ENCODE measurements at places on chromosomes 5 and 9.
A peak's percentile ranks its signal among the peaks of the same experiment; 100 is the strongest.

DNA sequence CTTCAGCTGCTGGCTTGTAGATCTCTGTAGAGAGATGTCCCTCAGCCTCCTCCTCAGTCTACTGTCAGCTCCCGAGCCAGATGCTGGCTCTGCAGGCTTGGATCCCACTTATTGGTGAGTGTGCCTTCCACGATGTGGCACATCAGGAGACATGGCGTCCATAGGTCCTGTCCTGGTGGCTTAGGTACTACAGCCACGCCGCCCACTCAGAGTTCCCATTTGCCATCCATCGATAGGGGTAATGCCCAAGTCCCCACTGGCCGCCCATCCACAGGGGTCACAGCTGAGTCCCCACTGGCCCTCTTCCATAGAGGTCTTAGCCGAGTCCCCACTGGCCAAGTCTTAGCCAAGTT lies 17.3 kb downstream of the EXOC3 start:
- no peak for DNase-seq

DNA sequence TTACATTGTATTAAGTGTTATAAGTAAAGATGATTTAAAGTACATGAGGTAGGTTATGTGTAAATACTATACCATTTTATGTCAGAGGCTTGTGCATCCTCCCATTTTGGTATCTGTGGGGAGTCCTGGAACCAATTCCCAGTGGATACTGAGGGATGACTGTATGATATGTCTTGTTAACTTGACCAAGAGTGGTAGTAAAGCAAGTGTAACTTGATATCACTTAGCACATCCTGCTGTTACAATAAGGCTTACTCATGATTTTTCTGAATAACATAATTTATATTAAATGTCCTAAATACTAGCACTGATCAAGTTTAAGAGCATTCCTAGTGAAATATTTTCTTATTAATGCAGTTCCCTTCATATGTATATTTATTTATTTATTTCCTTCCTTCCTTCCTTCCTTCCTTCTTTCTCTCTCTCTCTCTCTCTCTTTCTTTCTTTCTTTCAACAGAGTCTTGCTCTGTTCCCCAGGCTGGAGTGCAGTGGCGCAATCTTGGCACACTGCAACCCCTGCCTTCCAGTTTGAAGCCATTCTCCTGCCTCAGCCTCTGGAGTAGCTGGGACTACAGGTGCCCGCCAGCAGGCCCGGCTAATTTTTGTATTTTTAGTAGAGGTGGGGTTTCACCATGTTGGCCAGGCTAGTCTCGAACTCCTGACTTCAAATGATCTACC lies 7.5 kb downstream of the NDFIP1 start:
- peak; percentile 25 for DNase-seq

DNA sequence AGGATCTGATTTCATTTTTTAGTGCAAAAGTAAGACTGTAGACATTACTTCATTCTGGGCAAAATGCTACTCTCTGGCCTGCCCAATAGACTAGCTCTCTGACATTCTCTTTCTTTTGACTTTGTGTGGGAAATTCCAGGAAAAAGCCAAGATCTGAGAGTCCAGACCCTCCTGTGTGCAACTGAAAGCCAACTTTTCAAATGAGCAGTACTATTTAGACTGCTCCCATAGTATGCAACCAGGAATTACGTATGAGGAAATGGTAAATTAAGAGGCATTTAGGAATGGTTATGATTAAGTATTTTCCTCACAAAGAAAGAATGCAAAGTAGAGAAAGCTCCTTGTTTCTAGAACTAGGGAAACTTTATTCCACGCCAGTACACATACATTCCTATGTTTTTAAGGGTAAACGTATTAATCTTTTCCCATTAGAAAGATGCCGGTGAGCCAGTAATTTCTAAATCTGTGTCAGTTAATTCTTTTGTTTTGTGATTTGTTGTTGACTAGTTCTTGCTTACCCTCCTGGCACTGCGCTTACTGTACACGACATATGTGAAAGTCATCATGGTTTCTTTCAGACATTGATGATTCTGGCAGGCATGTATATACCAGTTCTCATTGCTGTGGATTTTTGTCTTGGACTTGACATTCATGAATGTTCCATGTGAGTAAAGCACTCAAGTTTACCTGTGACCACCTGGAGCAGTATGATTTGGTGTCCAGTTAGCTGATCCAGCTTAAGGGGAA lies 56.0 kb downstream of the AOPEP start:
- peak; percentile 57 for DNase-seq

- no peak for DNase-seq
Observed at GRCh38 chr9:126947529-126947928, 32.9 kb downstream of the RALGPS1 start.

- DNase-seq: no peak
Observed at GRCh38 chr9:27053369-27054022, 48.0 kb upstream of the LRRC19 start.

DNA sequence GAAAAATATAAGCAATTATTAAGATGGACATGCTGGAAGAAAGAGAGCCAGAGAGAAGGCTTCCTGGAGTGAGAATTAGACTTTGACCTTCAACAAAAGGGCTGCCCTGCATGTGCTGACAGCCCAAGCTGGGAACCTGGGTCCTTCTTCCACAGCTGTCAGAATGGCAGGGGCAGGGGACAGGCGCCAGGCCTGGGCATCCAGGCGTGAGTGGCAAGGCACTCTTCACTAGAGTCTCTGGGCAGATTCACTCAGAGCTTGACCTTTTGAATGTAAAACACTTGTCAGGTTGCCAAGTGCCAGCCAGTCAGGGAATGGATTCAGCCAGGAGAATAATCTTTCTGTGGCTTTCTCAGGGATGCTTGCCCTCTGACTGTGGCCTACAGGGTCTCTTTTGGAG lies 119.1 kb upstream of the CLINT1 start:
- DNase-seq: no peak

- DNase-seq: no peak
Observed at GRCh38 chr5:133406208-133406976, 205.9 kb downstream of the FSTL4 start.

DNA sequence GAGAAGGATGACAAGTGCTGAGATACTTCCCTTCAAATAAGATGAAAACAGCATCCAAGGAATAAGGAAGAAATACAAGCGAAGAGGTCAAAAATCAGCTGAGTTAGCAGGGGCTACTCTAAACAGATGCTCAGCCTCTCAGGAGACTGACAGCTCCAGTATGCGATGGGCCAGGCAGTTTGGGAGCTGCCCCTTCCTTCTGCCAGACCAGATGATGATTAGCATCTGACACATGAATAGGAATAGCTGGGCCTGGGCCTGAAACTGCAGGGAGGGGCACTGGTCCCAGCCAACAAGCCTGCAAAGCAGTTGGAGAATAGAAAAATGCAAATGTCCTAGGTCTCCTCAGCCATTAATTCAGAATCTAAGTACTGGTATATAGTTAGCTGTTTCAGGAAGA lies 13.1 kb upstream of the MAP3K1 start:
- DNase-seq: no peak

GRCh38 chr9:89498852-89499480 lies 1.1 kb upstream of the SEMA4D start:
- no peak for DNase-seq

DNA sequence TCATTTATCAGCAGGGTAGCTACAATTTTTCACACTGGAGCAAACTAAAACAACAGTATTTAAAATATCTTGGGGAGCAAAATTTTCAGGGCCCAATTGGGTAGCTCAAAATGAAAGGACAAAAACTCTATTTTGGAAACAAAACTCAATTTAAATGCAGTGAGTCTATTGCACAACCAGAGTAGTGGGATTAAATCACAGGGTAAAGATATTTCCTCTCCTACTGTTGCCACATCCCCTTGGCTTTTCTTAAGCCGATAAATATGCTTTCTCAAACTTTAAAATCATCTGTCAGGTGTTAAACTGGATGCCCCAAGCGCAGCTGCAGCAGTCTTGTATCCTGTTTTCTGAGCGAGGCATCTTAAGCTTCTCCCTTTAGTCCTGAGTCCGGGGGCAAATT lies 1474.3 kb upstream of the CDH9 start:
- no peak for DNase-seq

- DNase-seq: no peak
Observed at GRCh38 chr5:97136475-97136874, 5.9 kb downstream of the LIX1 start.

DNA sequence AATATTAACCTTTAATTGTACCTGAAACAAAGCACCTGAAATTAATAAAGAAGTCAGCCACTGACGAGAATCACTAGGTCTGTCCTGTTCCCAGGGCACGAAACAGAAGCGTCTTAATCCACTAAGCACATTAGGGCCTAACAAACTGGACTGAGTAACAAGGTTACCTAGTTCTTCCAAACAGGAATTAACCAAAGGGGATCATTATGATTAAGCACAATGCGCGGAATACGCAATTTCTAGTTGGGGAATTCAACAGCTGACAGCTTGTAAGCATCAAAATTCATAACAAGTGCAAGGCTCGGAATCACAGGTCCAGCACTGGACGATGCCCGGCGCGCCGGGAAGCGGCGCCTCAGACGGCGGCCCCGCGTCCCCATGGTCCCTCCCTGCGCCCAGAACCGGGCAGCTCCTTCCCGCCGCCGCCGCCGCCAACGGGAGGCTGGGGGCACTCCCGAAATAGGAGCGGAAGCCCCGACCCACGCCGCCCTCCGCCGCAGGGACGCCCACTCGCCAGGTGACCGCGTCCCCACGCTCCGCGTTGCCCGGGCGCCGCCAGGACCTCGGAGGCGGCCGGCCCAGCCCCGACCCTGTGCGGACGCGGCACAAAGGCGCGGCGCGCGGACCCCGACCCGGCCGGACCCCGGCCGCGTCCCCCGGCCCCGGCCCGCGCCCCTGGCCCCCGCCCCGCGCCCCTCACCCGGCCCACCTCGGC lies 898 bp downstream of the CAMSAP1 start:
- DNase-seq: peak; percentile 37

DNA sequence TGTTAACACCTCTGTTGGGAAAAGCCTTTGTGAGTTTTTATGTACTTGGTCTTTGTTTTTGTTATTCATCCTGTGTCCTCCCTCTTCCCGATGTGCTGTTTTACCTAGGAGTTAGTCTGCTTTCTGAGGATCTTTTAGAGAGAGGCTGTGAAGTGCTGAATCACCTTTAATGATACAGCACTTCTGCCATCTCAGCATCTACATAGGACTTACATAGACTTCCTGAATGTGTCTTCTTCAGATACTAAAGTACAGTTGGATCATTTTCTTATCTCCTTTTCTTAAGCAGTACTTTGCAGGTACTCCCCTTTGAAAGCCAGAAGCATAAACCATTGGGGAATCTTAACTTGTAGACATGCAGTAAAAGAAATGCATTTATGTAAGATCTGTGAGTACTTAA lies 31.5 kb downstream of the OTULIN start:
- no peak for DNase-seq

DNA sequence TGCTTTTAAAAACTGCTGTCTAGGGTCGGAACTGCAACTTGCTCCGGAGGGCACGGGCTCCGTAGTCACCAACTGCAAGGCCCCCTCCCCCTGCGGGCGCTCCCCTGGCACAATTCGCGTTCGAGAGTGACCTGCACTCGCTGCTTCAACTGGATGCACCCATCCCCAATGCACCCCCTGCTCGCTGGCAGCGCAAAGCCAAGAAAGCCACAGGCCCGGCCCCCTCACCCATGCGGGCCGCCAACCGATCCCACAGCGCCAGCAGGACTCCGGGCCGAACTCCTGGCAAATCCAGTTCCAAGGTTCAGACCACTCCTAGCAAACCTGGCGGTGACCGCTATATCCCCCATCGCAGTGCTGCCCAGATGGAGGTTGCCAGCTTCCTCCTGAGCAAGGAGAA lies 64.2 kb upstream of the GAS1 start:
- no peak for DNase-seq

- peak; percentile 42 for DNase-seq
Observed at GRCh38 chr9:116686693-116687073, 422 bp upstream of the TRIM32 start.

DNA sequence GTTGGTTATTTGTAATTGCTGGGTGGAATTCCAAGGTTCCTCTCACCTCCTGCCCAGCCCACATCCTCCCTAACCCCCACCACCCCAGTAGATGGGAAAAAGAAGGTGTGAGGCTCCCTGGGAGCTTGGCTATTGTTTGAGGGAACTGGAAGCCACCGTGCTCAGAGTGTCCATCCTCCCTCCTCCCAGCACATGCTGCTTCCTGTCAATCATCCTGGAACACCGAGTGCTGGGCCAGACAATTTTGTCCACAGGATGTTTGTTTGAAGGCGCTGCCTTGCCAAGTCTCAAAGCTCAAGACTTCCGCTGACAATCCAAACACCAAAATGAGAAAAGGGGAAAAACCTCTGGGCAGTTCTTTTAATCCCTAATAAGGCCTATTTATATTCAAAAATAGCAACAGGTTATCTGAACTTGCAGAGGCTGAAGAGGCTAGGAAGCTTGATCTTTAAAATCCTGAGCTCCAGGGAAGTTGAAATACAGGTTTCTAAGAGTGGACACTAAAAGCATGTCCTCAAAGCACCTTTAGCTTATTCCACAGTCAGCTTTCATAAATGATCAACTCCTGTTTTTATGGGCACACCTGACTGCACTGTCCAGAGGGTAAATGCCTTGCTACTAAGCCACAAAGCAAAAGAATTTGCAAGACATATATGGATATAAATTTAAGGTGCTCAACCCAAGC lies 286.7 kb downstream of the NFIB start:
- no peak for DNase-seq

GRCh38 chr9:117377046-117377445 lies 37.8 kb downstream of the ASTN2 start:
- DNase-seq: no peak

GRCh38 chr5:54285686-54286085 lies 24.7 kb downstream of the ARL15 start:
- DNase-seq: no peak

DNA sequence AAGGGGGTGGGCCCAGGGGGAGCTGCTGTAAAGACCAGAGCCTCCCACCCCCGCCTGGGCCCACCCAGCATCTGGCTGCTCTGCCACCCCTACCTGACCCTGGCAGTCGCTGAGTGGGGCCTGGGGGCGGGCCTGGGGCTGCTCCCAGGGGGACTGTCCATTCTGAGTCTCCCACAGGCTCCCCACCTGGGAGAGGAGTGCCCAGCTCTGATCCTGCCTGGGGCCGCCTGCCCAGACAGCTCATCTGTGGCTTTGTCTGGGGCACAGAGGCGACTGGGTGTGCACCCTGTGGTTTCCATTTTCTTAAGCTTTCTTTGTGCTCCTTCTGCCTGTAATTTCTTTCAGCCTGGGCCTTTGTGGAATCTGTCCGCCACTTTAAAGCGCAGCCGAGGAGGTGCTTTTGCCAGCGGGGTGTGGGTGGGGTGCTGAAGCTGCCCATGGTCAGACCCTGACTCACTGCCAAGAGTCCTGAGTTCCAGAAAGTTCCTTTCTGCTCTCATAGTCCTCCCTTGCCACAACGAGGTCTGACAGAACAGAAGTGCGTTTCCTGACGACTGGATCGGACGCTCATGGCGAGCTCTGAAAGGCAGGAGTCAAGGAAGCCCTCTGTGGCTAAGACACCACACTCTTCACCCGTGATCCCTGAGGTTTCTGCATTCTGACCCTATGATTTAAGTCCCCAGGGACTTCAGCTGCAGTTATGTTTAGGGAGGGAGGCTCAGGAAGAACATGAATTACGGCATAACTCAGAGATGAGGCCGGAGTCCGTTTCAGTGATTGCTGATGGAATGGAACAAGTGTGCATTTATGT lies 225.0 kb downstream of the FANCC start:
- peak; percentile 80 for DNase-seq

DNA sequence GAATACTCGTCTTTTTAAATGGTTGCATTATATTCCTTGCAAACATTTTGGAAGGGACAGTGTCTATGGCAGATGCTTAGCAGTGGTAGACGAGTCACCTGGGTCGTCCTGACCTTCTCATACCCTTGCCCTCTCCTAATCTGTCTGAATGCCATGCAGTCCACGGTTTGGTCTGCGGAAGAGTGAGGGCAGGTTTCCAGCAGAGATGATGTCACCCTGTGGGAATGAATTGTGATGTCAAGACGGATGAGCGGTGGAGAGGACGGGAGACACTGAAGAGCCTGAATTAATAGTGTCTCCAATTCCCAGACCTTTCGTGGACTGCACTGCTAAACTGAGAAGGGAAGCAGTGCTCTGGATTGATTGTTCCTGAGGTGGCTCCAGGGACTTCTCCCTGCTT lies 329.0 kb upstream of the PANK3 start:
- peak; percentile 74 for DNase-seq

Data from GM03348 (cell line).